ENCODE measurements at places on chromosomes 6 and 20.

DNA sequence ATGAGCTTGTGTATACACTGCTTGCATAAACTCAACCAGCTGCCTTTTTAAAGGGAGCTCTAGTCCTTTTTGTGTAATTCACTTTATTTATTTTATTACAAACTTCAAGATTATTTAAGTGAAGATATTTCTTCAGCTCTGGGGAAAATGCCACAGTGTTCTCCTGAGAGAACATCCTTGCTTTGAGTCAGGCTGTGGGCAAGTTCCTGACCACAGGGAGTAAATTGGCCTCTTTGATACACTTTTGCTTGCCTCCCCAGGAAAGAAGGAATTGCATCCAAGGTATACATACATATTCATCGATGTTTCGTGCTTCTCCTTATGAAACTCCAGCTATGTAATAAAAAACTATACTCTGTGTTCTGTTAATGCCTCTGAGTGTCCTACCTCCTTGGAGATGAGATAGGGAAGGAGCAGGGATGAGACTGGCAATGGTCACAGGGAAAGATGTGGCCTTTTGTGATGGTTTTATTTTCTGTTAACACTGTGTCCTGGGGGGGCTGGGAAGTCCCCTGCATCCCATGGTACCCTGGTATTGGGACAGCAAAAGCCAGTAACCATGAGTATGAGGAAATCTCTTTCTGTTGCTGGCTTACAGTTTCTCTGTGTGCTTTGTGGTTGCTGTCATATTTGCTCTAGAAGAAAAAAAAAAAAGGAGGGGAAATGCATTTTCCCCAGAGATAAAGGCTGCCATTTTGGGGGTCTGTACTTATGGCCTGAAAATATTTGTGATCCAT, 15.3 kb downstream of the TNFAIP3 start:
- DNase-seq: peak; percentile 45

DNA sequence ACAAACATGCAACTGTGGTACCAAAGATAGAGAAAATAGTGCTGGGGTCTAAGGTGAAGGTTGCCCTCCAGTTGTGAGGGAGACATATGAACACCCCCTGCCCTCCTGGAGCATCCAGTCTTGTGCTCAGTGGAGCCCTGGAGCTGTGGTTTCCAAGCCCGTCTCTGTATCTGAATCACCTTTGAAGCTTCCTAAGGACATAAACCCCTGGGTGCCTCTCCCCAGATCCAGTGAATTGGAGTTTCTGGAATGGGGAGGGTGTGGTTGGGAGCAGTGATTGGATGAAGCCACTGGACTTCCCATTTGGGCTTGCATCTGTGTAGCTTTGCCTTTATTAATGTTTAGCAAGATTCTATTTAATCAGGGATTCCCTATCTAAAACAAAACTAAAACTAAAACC, 22.4 kb upstream of the E2F3 start:
- no peak for DNase-seq

DNA sequence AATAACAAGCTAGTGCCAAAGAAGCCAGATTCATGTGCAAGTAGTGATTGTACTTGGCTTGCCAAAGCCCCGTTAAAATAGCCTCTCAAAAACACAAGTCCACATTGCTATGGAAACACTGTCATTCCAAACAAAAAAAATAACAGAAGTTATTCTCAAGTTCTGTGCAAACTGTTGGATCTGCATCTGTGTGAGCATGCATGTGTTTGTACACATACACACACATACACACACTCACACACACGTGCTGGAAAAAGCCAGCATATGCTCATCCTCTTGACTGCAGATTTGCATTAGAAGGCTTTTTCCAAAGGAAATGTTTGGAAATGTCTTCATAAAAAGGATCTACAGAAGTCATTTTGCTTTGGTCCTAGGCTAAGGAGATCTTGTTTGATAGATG, 13.4 kb upstream of the CBLN4 start:
- DNase-seq: no peak

DNA sequence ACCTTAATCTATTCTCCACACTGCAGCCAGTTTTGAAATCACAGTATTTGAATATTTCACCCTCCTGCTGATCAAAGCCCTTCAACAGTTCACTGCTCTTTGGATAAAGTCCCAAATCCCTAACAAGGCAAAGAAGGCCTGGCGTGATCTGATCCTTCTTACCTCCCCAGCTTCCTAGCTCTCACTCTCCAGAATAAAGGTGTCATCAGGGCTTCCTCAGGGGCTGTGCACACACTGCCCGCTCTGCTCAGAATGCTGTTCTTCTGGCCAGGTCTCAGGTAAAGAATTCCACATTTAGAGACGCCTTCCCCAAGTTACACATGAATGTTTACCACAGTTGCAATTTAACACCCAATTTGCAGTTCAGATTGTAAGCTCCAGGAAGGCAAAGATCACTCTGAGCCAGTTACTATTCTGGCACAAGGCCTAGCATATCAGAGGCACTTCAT, 58.9 kb upstream of the MCM9 start:
- no peak for DNase-seq

DNA sequence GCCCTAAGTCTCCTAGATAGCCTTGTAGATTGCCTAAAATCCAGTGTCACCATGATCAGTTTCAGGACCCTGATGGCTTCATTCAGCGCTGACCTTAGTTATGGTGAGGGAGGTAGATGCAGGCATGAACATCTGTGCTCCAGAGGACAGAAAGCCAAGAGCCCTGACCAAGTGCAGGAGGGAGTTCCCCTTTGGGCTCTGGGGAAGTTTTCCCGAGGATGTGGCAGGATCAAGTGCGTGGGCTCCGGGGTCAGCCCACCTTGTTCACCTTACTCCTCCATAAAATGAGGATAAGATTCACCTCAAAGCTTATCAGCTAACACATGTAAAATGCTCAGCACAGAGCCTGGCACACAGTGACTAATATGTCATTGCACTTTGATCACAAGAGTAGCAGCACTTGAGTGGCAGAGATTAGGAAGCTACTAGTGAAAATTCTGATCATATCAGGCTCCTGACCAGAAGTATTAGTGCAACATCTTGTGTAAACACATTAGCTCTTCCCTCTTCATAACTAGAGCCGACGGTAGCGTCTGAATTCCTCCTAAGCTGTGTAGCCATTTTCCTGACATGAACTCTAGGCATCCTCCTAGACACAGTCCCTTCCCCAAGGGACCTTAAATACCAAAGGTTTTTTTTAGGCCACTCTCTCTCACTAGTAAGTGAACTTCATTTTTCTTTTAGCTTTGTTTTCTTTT, 125.2 kb downstream of the SULF2 start:
- DNase-seq: no peak

DNA sequence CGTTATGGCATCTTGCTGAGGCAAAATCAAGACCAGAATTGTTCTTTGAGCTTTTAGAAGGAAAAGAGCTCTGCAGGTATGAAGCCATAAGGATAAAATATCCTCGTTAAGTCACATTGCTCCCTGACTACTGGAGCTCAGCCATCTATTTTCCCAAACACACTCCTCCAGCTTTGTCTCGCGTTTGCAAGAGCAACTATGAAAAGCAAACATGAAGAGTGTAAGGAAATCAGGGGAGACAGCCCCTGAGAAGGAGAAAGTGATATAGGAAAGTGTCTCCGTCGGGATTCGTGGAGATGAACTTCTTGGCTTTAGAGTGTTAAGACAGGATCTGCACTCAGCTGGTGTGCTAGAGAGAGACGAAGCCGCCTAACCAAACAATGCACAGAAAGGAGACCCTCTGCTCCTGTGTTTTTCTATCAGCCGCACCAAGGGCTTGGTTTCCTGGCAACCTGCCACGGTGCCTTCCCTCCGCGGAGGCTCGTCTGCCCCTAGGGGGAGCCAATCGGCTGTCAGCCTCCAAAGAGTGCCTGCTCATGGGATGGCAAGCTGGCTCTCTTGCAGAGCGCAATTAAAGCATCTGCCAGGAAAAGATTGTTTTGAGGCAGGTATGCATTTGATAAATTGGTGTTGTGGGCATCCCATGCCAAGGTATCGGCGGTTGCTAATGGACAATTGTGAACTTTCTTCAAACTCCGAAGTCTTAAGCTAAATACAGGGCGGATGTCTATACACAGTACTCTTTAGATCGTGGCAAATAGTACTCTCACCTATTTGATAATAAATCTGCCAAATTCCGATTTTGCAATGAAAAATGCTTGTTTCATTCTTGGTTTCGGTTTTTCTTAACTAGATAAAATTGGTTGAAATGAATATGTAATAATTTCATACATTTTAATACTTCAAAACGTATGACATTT, 603.2 kb downstream of the RNF144B start:
- no peak for DNase-seq

GRCh38 chr6:132247381-132248159, 153.7 kb downstream of the MOXD1 start:
- DNase-seq: no peak

DNA sequence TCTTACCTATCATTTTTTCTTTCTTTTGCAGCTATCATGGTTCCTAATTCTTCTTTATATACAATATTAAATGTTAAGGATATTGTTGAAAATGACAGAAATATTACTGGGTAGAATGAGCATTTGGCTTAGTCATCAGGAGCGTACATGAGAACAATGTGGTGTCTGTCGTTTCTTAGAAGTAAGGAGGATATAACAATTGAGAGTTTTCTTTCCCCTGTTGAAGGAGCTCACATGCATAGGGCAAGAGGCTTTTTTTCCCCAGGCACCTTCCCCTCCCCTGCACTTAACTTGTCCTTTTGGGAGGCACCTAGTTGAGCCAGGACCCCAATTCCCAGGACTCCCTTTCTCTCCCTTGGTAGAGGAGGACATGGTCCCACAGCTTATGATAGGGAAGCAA, 25.0 kb downstream of the MC3R start:
- DNase-seq: no peak

DNA sequence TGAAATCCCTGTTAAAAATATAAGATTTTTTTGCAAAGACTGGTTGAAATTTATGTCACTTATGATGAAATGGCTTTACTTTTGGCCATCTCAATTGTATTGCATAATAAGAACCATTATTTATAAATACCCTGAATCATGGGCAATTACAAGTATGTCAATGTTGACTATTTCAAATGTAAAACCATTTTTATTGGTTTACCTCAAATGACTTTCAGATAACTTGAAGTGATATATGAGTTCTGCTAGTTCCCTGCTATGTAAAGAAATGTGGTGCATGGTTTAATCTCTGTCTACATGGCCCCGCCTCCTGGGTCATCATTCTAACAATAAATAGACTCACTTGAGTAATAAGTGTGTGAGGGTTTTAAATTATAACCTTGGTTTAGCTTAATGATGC, 275.6 kb upstream of the PREP start:
- no peak for DNase-seq

DNA sequence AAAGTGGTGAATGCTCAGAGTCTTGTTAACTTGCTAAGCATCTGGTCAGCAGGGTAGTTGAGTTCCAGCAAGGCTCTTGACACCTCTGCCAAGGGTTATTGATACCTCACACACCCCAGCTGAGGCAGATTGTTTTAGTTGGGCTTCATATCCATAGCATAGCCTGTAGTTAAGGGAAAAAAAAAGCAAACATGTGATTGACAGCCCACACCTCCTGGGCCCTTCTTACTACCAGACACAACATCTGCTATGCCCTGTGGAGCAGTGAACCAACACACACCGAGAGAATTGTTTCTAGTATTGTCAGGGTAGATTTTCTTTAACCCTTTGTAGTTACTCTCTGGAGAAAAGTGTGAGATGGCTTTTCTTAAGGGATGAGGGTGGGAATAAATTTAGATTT, 697.0 kb upstream of the POU3F2 start:
- DNase-seq: no peak

- no peak for DNase-seq
Observed at GRCh38 chr6:156262014-156262413, 515.2 kb upstream of the ARID1B start.

DNA sequence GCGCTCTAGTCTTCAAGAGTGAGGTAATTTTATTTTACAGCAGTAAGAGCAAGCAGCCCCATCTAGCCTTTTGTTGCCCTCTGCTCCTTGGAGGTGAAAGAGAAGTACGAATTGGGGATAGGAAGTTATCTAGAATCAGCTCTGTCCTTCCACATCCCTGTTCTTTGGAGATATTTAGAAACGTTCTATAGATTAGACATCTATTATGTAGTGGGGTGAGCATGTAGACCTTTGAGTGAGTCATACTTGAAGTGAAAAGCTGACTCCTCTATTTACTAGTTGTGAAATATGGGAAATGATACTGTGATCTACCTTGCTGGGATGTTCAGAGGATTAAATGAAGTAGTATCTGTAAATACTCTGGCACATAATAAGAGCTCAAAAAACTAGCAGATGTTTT, 36.0 kb upstream of the SLC35D3 start:
- no peak for DNase-seq

DNA sequence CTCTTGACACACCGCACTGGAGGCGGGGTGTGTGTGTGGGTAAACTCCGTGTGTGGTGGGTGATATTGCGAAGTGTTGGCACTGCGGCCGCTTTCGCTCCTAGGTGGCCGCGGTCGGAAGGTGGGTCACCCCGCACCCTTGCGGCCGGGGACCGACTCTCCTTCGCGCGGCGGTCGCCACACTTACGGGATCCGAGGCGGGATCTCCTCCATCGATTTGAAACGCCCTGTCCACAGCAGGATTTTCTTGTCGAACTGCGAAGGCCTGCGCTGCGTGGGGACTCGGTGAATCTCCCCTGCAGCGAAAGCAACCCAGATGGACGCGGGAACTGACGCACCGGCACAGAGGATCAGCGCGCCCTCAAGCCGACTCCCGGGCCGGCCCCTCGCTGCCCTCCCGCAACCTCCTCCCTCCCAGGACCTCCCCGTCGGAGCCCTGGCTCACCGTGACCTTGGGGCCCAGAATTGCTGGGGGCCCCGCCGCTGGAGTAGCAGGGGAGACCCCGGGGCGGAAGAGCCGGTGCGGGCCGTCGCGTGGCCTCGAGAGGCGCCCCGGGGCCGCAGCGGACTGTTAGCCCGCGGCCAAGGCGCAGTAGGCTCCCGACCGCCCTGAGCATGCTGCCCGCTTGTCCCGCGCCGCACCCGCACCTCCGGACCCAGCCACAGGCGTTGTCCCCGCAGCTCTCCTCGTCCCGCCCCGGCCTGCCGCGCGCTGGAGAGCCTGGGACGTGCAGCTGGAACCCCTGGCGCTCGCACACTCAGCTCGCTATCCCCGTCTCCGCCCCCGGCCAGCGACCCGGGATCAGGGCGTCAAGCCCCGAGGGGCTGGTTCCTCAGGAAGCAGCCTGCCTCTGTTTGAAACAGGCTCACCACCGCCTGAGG, at the start of gene FAM162B:
Gene FAM162B, minus strand, starts transcription at position 759 of the 881 bp plus-strand sequence. Its CDS starts 143 bp downstream, at position 616.
- no peak for DNase-seq

All from AG04449 (cell line).